Hematopoietic multipotent progenitor cell treated with erythropoietin and hydrocortisone succinate and interleukin-3 and kit ligand, for 15 days (in vitro differentiated cells): ENCODE measurements at places on chromosomes 1 and 21.

DNA sequence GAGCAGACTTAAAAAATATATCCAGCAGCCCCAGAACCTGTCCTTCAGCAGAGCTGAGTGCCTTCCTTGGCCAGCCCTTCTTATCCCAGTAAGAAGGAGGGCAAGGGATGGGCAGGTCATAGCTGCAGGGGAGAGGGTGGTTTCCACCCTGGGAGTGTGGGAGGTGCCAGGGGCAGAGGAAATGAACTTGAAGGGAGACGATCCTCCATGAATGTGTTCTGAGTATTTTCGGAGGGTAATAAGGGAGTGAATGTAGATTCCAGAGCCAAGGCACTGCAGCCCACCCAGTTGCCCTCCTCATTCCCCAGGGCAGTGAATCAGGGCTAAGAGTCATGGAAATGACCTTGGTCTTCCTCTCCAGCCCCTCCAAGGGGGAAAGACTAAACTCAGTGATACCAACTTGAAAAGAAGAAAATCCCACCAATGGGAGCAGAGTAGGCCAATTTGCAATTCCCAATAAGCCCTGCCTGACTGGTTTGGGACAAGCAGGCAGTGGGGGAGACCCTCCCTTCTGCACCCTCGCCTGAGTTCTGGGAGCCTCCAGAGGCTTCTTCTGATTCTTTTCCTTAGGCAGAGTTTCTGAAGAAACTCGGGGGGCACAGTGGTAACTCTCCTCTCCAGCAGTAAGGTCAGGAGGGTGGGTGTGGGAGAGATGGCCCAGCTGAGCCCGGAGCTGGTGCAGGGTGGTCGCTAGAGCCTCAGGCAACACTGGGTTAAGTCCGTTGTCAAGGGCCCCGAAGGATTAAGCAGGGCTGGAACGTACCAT, 4.2 kb downstream of the MYOG start:
- DNase-seq = no peak

DNA sequence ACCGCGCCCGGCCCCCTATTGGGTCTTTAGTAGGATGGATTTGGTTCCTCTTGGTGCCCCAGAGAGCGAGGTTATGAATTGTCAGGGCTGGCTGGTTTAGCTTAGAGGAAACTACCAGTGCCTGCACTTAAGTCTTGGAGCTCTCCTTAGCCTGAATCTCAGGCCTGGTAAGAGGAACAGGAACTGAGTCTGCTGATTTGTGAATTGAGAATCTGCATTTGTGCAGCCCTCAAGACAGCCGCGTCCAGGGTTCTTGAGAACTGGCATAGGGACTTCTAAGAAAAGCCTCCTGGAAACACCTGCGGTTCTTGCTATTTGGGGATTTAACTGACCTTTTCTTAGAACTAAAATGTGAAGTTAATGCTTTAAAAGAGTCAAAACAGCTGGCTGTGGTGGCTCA, 1.7 kb downstream of the NECAP2 start:
- no peak for DNase-seq

DNA sequence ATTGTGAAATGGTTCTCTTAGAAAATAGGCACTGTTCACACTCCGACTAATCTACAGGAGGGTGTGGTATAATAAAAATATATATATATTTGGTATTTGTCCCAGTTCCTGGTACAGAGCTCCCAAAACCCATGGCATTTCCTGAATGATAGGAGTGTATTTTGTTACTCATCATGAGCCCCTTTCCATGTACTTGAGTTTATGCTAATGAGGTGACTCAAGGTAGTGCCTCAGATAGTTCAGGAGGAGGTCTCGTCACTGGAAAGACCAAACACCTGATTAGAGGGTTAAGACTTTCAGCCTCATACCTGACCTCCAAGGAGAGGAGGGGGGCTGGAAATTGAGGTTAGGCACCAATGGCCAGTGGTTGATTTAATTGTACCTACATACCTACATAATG, 57.9 kb downstream of the TTC3 start:
- DNase-seq = no peak

DNA sequence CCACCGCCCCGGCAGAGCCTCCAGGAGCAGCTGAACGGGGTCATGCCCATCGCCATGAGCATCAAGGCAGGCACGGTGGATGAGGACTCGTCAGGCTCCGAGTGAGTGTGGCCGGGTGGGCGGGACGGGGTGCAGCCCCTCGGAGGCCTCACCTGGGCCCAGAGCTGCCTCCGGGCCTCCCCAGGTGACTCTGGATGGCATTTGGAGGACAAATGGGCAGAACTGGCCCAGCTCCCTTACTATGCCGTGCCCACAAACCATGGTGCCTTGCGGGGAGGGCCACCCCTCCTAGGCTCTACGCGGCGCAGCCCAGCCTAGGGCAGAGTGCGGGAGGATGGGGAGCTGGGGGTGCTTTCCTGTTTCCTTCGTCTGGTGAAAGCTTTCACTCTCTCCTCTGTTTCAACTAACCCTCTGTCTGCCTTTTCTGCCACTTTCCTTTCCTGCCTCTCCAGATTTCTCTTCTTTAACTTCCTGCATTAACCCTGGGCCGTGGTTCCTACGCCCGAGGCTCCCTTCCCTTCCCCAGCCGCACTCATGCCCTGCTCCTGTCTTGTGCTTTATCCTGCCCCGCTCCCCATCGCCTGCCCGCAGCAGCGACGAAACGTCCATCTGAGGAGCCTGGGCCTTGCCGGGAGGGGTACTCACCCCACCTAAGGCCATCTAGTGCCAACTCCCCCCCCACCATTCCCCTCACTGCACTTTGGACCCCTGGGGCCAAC, 9.2 kb downstream of the PSRC1 start:
- no peak for DNase-seq

DNA sequence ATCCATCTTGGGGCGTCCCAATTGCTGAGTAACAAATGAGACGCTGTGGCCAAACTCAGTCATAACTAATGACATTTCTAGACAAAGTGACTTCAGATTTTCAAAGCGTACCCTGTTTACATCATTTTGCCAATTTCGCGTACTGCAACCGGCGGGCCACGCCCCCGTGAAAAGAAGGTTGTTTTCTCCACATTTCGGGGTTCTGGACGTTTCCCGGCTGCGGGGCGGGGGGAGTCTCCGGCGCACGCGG, 282 bp upstream of the SOD1 start:
- no peak for DNase-seq
